Stomach (tissue), 19 donors: ENCODE measurements at places on chromosomes 3 and 15. TPM values are rescaled to one million over a fixed set of nuclear protein-coding genes. Genes with fewer than 3 reads are reported as not detected.

ANKRD63 gene
- not detected for total RNA-seq

DUOX1 gene
- total RNA-seq, result 64.2 TPM

C3orf18 gene
- total RNA-seq, result 75.0 TPM

CELF6 gene
- total RNA-seq, result not detected

IGDCC3 gene
- not detected for total RNA-seq

SLITRK3 gene
- 0.72 TPM for total RNA-seq

SNX22 gene
- 5.9 TPM for total RNA-seq

TTBK2 gene
- 7.0 TPM for total RNA-seq

RAB8B gene
- 13.5 TPM for total RNA-seq

DNAH12 gene
- total RNA-seq, result not detected

DNA sequence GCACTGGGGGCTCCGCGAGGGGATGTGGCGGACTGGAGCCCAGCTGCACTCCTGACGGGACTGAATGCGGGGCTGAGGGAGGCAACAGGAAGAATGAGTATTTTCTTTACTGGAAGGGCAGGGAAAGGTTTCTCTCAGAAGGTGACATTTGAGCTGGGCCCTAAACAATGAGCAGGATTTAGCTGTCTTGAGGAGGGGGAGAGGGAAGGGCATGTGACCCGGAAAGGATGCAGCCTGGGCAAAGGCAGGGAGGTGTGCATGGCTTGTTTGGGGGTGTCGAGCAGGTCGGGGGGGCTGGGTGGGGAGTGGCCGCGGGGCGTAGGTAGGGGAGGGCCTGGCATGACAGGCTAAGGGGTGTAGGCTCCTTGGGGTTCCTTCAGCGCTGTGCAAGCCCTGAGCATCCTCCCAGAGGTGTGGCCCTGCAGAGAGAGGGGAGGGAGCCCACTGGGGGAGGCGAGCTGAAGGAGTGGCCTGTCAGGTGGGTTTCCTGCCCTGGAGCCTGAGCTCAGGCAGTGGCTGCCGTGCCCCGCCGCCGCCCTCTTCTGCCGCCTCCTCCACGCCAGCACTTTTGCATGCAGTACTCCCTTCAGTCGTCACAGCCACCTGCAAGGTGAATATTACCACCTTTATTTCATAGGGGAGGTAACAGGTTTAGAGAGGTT lies 17.2 kb upstream of the ANKDD1A start:
- peak overlapping the region; percentile 23 for H3K4me3 ChIP-seq
- peaks cover 43% of the 10 kb centered on the region for H3K4me1 ChIP-seq
- no peaks in the 10 kb centered on the region for H3K36me3 ChIP-seq

DNA sequence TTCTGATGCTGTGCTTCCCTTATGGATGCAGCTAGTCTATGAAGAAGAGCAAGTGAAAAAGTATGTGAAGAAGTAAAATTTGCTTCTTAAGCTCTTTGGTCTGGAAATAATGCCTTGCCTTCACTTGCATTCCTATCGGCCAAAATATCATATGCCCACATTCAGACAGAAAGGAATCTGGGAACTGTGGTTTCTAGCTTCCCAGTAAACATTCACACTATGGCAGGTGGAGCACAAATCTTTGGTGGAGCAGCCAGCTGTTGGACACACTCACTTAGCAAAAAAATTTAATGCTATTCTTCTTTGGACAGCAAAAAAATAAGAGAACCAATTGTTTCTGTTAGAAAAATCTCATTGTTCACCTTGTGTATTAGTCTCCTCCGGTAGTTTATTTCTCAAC lies 12.3 kb upstream of the COL6A6 start:
- no peaks in the 10 kb centered on the region for H3K36me3 ChIP-seq
- DNase-seq, result no peak
- no peak overlapping the region for H3K4me3 ChIP-seq
- no peaks in the 10 kb centered on the region for H3K27me3 ChIP-seq

GRCh38 chr3:45659661-45660566 lies 29.3 kb upstream of the SACM1L start:
- H3K36me3 ChIP-seq, result no peaks in the 10 kb centered on the region
- H3K4me1 ChIP-seq, result peaks cover 17% of the 10 kb centered on the region
- H3K27me3 ChIP-seq, result no peaks in the 10 kb centered on the region

DNA sequence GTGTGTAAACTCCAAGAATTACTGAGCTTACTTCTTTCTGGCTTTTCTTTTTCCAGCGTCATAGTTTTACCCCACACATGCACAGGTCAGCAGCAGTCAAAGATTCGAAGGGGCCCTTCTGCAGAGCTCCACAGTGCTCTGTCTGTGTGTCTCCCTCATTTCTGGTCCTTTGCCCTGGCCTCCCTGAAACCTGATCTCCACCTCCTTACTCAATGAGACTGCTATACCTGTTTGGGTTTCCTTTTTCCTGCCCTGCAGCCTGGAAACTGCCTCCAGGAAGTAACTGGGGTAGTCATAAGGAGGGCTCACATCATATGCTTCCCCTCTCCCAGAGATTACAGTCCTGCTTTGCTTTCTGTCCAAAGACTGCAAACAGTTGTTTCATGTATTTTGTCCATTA lies 82.8 kb upstream of the TNIK start:
- H3K4me1 ChIP-seq, result no peaks in the 10 kb centered on the region
- no peak for DNase-seq
- H3K27ac ChIP-seq, result no peak overlapping the region
- H3K27me3 ChIP-seq, result no peaks in the 10 kb centered on the region
- no peak overlapping the region for H3K4me3 ChIP-seq
- no peaks in the 10 kb centered on the region for H3K36me3 ChIP-seq

- H3K27me3 ChIP-seq, result no peaks in the 10 kb centered on the region
- no peak overlapping the region for H3K27ac ChIP-seq
- H3K36me3 ChIP-seq, result no peaks in the 10 kb centered on the region
- no peaks in the 10 kb centered on the region for H3K4me1 ChIP-seq
Observed at GRCh38 chr3:191568206-191568605, 107.2 kb downstream of the PYDC2 start.

DNA sequence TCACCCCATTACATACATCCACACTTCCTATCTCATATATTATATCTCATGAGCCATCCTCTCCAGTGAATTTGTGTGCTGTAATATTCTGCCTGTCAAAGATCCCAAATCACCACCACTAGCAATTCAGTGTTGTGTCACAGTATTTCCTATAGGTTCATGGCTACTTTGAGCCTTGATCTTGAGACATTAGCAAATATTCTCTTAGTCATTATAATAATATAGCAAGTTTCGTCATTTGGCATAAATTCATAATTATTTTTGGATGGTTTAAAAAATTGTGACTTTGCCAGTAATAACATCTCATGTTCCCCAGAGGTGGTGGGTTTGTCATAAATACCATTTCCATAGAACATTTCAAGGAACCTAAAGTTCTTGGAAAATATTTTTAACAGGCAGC lies 47.7 kb downstream of the CMSS1 start:
- no peak overlapping the region for H3K4me3 ChIP-seq
- H3K27ac ChIP-seq, result no peak overlapping the region
- peaks cover 13% of the 10 kb centered on the region for H3K4me1 ChIP-seq
- DNase-seq, result no peak
- peaks cover 19% of the 10 kb centered on the region for H3K36me3 ChIP-seq

- peak overlapping the region; percentile 14 for H3K27ac ChIP-seq
- H3K36me3 ChIP-seq, result no peaks in the 10 kb centered on the region
- DNase-seq, result no peak
- H3K27me3 ChIP-seq, result no peaks in the 10 kb centered on the region
Observed at GRCh38 chr3:15804553-15805095, 6.8 kb upstream of the ANKRD28 start.

DNA sequence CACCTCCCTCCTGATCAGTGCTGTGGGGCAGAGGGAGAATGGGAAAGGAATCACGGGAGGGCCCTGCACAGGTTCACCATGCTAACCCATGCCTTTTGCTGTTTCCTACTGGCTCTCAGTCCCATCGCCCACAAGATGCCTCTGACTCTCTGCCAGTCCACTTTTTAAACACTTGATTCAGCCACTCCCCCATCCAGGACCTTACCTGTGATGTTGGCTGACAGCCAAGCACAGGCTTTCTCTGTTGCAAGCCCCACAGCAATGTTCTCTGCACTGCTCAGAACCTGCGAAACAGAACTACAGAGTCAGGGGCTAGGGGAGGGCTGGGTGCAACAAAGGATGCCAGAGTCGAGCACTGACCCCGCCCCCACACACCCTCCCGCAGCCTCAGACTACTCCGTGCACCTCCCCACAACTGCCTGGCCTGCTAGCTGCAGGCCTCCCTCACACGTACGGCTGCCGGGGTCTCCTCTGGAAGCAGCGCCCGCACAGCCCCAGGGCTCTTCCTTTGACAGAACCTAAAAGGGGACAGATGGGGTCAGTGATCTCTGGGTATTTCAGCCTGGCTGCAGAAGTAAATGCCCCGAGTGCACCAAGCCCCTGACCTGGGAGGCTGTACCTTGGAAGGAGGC lies 9.1 kb downstream of the CDAN1 start:
- H3K4me3 ChIP-seq, result no peak overlapping the region
- peaks cover 100% of the 10 kb centered on the region for H3K36me3 ChIP-seq
- peaks cover 11% of the 10 kb centered on the region for H3K4me1 ChIP-seq
- peak; percentile 62 for DNase-seq
- no peaks in the 10 kb centered on the region for H3K27me3 ChIP-seq

- no peak for DNase-seq
- H3K27me3 ChIP-seq, result no peaks in the 10 kb centered on the region
- no peaks in the 10 kb centered on the region for H3K36me3 ChIP-seq
- H3K4me3 ChIP-seq, result no peak overlapping the region
Observed at GRCh38 chr3:187836823-187837770, 91.8 kb upstream of the BCL6 start.

DNA sequence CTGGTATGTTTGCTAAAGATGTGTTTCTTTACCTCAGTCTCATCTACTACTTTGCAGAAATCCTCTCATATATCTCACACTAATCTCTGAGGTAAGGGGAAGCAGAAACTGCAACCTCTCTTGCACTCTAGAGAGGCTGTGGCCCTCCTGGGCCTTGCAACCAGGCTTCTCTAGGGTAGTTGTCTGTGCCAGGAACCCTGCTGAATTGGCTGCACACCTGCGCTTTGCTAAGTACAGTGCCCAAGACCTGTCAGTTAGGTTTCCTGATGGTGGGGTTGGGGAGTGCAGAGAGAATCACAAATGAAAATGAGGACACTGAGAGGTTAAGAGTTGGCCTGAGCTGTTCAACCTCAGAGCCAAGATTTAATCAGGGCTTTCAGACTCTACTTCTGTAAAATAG lies 117.2 kb upstream of the PLXNA1 start:
- H3K27me3 ChIP-seq, result no peaks in the 10 kb centered on the region
- no peak for DNase-seq
- H3K27ac ChIP-seq, result no peak overlapping the region
- no peaks in the 10 kb centered on the region for H3K4me1 ChIP-seq
- H3K4me3 ChIP-seq, result no peak overlapping the region

GRCh38 chr3:114632757-114633424 lies 339.1 kb downstream of the TIGIT start:
- H3K27ac ChIP-seq, result no peak overlapping the region
- no peak overlapping the region for H3K4me3 ChIP-seq
- H3K36me3 ChIP-seq, result no peaks in the 10 kb centered on the region
- H3K27me3 ChIP-seq, result no peaks in the 10 kb centered on the region
- no peak for DNase-seq

DNA sequence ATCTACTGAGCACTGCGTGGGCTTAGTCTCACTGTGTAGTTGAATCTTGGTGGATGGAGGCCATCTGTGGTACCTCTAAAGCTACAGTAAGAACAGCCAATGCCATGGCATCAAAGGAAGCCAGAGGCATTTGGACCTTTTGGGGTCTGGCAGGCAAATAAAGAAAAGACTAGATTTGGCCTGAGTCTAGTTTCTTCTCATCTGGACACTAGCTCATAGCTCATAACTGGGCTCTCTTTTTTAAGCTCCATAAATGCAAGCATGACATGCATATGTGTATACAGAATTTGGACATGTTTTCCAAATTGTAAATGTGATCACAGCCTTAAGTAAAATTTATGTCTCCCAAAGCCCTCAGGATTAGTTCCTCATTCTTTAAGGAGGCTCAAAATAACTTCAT lies 107.5 kb downstream of the CNTN6 start:
- H3K4me1 ChIP-seq, result no peaks in the 10 kb centered on the region
- DNase-seq, result peak; percentile 8
- no peaks in the 10 kb centered on the region for H3K27me3 ChIP-seq

- H3K36me3 ChIP-seq, result no peaks in the 10 kb centered on the region
- no peaks in the 10 kb centered on the region for H3K4me1 ChIP-seq
- H3K27me3 ChIP-seq, result no peaks in the 10 kb centered on the region
- H3K4me3 ChIP-seq, result no peak overlapping the region
- no peak overlapping the region for H3K27ac ChIP-seq
Observed at GRCh38 chr3:43838009-43838758, 147.4 kb downstream of the ABHD5 start.

DNA sequence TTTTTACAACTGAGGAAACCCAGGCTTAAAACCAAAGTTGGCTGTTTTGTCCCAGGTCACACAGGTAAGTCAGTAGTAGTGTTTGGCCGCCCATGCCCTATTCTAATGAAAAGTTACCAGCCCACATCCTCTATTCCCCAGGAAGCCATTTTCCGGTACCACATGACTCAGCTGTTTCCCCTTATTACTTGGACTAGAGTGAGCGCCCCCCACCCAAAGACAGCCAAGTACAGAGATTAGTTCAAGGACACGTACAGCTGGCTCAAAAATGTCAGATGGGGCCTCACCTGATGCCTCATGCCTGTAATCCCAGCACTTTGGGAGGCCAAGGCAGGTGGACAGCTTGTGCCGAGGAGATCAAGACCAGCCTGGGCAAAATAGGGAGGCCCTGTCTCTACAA lies 8.5 kb upstream of the KLHL6 start:
- no peak overlapping the region for H3K4me3 ChIP-seq
- H3K4me1 ChIP-seq, result no peaks in the 10 kb centered on the region
- no peak overlapping the region for H3K27ac ChIP-seq
- no peaks in the 10 kb centered on the region for H3K27me3 ChIP-seq

DNA sequence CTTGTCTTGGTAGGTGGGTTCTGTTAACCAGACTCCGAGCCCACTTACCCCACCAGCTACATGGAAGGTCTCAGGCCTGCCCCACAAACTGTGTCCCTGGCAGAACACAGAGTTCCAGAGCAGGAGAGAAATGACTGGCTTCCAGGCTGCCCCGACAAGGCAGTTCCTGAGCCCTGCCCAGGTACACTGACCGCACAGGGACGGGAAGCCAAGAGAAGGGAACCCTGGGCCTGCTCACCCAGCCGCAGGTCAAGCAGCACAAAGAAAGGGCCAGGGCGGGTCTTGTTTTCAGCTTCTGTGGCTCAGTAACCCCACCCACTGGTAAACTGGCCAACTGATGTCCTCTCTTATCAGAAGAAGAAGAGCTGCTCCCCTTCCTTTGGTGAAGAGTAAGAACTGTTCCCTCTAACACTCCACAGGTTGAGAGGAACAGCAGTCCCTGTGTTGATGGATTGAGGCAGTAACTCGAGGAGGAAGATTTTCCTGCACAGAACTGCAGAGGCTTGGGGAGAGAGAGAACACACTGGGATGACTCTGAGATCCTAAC lies 68.4 kb downstream of the CRTC3 start:
- peaks cover 49% of the 10 kb centered on the region for H3K4me1 ChIP-seq
- no peaks in the 10 kb centered on the region for H3K27me3 ChIP-seq
- H3K4me3 ChIP-seq, result no peak overlapping the region
- peak overlapping the region; percentile 86 for H3K27ac ChIP-seq
- no peaks in the 10 kb centered on the region for H3K36me3 ChIP-seq
